Chondrocyte (in vitro differentiated cells): ENCODE measurements at places on chromosomes 13 and 19. TPM values are rescaled to one million over a fixed set of nuclear protein-coding genes. Genes with fewer than 3 reads are reported as not detected.
A peak's percentile ranks its signal among the peaks of the same experiment; 100 is the strongest.

GRCh38 chr13:84894749-84895148 is 904.5 kb downstream of the SLITRK6 start:
- peak; percentile 76 for DNase-seq

Gene ZNF100
- total RNA-seq, result 4.5 to 6.6 TPM (median 5.4 TPM) in 3 replicates

Gene TDRD12
- total RNA-seq, result 0.22 to 0.33 TPM in 2 of 3 replicates, not detected in the other

DNA sequence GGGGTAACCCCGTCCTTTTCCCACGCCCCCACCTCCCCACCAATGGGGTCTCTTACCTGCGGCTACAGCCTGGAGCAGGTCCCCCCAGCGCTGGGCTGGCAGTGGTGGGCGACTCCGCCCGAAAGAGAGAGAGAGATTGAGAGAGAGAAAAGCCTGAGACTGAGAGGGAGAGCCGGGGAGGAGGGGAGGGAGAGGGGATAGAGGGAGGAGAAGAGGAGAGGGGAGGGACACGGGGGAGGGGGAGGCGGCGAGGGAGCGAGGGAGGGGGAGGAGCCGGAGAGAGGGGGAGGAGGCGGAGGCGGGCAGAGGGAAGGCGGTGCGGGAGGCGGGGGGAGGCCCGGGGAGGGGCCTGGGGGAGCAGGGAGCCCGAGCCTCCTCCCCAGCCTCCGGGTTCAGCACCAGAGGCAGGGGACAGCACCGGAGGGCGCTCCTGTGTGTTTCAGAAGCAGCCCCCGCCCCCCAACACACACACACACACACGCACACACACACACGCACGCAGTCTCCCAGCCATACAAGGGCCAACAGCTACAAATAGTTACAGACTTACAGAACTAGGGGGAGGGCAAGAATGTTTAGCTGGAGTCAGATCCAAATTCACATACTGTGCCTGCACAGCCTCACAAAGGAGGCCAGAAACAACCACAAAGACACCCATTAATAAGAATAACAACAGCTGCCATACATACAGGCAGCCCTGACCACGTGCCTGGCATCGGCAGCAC is at the start of gene SLC8A2:
TSS of gene SLC8A2 (minus strand) at position 161 of the 725 bp plus-strand sequence. CDS start 5,490 bp downstream, outside the sequence.
- no peak for DNase-seq

- DNase-seq, result no peak
Observed at GRCh38 chr13:76472916-76473315, 413.3 kb downstream of the KCTD12 start.

GRCh38 chr13:40615619-40616018 is 50.8 kb downstream of the FOXO1 start:
- DNase-seq, result no peak

DNA sequence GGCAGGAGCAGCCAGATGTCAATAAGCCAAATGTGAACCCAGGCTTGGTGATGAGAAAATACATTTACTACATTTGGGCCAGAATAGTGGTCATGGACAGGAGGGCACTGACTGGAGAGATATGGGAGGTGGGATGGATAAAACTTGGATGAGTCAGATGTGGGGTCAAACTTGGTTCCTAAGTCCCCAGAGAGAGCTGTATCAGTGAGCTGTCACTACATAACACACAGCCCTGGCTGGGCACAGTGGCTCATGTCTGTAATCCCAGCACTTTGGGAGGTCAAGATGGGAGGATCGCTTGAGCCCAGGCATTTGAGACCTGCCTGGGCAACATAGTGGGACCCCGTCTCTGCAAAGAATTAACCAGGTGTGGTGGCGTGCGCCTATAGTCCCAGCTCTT is 51.6 kb upstream of the EHD2 start:
- DNase-seq, result no peak

Gene ZNF460
- total RNA-seq, result 77.3 to 81.4 TPM (median 79.1 TPM) in 3 replicates

GRCh38 chr13:39315796-39316195 is 277.5 kb downstream of the NHLRC3 start:
- DNase-seq, result no peak

Gene ZNF699
- 6.9 to 12.2 TPM (median 10.5 TPM) in 3 replicates for total RNA-seq

DNA sequence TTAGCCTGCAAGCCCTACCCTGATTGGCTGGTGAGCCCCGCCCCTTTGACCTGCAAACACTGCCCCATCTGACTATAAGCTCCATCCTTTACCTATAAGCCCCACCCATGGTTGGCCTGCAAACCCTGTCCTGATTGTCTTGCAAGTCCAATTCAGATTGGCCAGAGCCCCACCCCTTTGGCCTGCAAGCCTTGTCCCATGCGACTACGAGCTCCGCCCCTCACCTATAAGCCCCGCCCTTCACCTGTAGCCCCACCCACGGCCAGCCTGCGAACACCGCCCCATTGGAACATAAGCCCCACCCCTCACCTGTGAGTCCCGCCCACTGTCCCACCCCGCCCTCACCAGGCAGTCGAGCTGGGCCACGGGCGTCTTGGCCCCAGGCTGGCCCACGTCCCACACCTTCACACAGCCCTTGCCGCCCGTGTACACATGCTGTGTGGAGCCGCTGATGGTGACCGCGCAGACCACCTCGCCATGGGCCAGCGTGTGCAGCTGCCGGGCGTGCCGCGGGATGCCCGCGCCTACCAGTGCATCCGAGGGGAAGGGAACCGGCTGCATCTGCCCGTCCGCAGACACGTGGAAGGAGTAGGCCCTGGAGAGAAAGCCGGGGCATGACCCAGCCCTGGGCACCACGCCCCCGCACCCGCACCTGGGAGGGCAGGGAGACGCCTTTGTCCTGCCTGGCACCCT is 22.9 kb downstream of the TLE2 start:
- no peak for DNase-seq

DNA sequence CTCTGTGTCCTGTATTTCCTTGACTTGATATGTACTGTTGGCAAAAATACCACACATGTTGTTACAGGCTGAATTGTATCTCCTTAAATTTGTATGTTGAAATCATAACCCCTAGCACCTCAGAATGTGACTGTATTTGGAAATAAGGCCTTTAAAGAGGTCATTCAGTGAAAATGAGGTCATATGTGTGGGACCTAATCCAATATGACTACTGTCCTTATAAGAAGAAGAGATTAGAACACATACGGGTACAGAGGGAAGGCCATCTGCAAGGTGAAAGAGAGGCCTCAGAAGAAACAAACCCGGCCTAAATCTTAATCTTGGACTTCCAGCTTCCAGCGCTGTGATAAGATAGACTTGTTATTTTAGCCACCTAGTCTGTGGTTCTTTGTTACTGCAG is 202.5 kb downstream of the NUFIP1 start:
- no peak for DNase-seq

Gene IFNL1
- not detected in 3 replicates for total RNA-seq

DNA sequence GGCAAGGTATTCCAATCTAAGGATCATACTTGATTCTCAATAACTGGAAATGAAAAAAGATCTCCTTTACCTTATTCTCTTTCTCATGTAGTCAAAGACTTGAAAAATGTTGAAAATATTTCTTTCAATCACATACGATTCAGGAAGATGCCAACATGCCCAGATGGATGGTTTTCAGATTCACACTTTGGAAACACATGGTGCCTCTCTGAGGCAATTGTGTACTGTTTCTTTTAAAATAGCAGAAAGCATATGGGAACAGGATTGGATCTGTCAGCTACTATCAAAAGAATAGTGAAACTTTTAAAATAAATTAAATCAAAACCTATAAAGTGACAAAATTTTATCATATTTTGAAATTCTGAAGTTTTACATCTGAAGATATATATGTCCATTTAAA is 222.4 kb downstream of the SPRY2 start:
- no peak for DNase-seq

Gene ZNF480
- 10.0 to 12.1 TPM (median 11.6 TPM) in 3 replicates for total RNA-seq

- no peak for DNase-seq
Observed at GRCh38 chr13:48827709-48828108, 148.0 kb upstream of the FNDC3A start.

Gene FFAR1
- not detected in 3 replicates for total RNA-seq

- no peak for DNase-seq
Observed at GRCh38 chr19:1613146-1613545, 7.9 kb upstream of the UQCR11 start.

DNA sequence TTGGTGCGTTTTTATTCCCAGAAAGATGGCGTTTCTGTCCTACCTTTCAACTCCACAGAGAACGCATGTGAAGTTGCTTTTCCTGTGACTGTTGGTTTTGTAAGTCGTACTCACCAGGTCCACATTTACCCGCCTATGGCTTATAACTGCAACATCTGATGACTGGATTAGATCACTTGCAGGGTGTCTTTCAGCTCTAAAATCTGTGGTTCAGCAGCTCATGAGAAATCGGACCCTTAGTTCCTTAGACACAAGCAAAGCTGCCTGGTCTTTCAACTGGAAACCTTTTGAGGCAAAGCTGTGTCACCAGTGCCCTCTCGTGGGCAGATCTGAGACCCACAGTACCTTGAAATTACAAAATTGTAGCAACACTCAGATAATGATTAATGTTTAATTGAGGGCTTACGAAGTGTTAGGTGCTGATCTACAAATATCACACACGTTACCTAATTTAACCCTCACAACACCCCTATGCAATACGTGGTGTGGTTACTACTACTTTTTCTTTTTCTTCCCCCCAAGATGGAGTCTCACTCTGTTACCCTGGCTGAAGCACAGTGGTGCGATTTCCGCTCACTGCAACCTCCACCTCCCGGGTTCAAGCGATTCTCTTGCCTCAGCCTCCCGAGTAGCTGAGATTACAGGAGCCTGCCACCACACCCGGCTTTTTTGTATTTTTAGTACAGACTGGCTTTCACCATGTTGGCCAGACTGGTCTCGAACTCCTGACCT is 65.4 kb downstream of the RUBCNL start:
- DNase-seq, result no peak

DNA sequence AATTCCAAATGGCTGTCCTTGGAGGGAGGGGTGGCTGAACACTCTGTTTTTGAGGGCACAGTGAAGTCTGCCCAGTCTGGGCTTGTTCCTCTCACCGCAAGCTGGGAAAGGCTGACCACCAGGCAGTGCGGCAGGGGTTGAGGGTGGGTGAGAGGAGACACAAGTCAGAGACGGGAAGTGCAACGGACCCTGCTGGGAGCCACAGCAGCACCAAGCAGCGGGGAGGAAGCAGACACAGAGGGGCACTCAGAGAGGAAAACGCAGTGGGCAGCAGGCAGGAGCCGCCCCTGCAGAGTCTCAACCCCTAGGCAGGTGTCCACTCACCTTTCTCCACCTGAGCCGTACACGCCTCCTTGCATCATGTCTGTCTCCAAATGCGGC is 15.6 kb downstream of the AKAP8L start:
- no peak for DNase-seq

- no peak for DNase-seq
Observed at GRCh38 chr19:10407096-10407495, 3.8 kb upstream of the CDC37 start.
